ENCODE measurements at places on chromosomes 6 and 20.

GRCh38 chr20:60934724-60935123 lies 317.3 kb upstream of the CDH4 start:
- DNase-seq: no peak

DNA sequence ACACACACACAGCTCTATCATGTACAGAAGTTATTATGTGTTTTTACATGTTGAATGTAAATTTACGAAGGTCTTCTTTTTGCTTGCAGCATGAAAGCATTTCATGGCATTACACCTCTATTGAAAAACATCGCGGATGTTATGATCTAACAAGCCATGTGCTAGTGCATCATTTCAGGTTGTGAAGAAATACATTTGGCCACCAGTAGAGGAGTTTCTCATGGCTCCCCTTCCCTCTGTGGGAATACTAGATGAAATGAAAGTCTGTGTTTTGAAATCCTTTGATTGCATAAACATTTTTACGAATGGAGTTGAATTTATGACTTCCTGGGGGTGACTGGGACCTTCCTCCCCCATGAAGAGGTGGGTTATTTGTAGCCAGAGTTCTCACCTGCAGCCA lies 17.7 kb downstream of the MAS1 start:
- DNase-seq: no peak

GRCh38 chr6:106452628-106453027 lies 92.1 kb downstream of the CRYBG1 start:
- DNase-seq: no peak

- no peak for DNase-seq
Measured at GRCh38 chr20:17589161-17589834, 19.4 kb downstream of the DSTN start.

DNA sequence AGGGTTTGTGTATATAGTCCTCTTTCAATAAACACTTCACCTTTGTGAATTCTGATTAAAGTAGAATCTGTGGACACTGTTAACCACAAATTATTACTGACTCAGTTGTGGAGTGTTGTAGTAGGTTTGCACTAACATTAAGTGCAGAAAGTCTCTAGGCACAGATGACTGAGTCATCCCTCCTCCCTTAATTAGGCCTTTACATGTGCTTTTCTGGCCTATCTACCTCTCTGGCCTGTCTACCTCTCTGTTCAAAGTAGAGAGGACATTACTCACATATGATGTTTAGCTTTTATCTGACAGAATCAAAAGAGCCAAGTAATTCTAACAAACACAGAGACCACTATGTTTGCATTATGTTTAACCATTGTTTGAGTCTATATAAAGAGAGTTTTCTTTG lies 783.0 kb downstream of the TENT5A start:
- no peak for DNase-seq

DNA sequence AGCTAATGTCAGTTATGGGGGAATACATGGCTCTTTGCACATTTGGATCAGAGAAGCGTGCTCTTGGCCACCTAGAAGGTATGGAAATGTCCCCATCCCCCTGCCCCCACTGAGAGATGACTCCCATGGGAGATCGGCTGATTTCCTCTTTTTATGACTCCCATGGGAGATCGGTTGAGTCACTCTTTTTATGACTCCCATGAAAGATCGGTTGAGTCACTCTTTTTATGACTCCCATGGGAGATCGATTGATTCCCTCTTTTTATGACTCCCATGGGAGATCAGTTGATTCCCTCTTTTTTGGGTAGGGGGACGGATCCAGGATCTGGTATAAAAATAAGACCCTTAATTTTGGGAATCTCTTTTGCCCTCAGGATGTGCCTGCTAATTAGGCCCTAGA lies 10.3 kb upstream of the TAAR9 start:
- DNase-seq: no peak

DNA sequence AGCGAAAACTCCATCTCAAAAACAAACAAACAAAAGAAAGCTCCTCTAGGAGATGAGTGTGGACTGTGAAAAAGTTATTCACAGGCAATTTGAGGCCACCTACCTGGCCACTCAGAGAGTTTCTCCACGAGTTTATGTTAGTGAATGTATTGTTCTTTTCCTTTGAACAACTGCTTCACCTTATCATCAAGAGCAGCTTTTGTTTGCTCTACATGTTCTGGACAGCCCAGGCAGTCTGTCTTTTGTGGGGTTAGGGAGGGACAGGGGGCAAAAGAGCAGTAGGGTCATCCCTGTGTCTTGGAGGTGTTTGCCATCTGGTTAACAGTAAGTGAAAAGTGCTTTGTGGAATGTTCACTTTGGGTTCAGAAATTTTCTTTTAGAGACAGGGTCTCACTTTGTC lies 8.0 kb downstream of the CASS4 start:
- no peak for DNase-seq

DNA sequence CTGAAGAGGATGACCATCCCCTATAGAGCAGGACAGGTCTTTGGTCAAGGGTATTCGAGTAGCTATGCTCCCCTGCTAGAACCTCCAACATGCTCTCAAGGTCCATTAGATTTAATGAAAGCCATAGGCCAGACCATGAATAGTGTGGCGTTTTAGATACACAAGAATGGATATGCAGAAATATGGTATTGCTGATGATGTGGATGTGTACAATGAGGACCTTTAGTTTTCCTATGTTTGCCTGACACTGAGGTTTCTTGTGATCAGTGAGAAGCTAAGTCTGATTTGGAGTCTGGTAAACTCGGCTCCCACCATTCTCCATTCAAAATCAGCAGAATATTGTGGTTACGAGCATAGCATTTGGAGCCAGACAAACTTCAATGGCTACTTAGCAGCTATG lies 125.6 kb downstream of the TSHZ2 start:
- no peak for DNase-seq

GRCh38 chr6:150016324-150017185 lies 8.8 kb downstream of the RAET1L start:
- peak; percentile 63 for DNase-seq
